ENCODE measurements at places on chromosomes 11 and 22.

DNA sequence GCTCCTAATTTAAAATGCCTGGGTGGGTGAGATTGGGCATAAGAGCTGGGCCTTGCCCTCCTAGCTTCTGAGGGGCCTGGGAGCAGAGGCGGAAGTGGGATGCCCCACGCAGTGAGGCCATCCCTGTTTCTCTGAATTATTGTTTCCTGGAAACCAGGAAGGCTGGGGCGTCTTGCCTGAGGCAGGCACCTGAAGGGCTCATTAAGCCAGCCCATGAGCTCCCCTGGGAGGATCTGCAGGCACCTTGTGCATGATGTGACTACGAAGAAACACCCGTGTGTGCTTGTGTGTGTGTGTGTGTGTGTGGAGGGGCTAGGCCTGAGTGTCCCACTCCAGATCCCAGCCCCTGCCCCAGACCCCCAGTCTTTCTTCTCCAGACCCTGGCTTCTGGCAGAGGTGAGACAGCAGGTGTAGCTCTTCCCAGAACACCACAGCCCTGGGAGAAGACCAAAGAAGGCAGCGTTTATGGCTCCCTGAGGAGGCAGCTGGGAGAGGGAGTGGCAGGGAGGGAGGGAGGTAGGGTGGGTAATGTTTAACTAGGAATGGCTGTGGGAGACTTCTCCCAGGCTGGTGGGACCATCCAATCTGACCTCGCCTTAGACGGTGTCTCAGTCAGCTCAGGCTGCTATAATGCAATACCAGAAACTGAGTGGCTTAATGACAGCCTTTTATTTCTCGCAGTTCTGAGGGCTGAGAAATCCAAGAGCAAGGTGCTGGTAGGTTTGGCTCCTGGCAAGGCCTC is 2.1 kb upstream of the BATF2 start:
- no peak for DNase-seq

DNA sequence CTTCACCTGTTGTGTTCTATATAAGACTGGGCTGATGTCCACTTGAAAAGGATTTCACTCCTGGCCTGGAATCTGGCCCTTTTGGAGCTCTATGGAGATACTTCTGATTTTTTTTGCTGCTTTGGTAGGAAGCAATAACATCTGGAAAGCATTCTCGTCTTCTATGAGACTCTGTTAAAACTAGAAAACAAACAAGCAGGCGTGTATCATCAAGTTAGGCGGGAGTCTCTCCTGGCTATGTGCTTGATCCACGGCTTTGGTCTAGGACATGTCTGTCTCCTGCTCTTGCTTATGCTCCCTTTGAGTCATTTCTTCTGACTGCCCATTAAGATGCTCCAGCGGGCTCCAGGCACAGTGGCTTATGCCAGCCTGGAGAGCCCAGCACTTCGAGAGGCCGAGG is 121.4 kb upstream of the TTC12 start:
- no peak for DNase-seq

- DNase-seq = no peak
Observed at GRCh38 chr11:65438257-65439151, 15.9 kb downstream of the NEAT1 start.

DNA sequence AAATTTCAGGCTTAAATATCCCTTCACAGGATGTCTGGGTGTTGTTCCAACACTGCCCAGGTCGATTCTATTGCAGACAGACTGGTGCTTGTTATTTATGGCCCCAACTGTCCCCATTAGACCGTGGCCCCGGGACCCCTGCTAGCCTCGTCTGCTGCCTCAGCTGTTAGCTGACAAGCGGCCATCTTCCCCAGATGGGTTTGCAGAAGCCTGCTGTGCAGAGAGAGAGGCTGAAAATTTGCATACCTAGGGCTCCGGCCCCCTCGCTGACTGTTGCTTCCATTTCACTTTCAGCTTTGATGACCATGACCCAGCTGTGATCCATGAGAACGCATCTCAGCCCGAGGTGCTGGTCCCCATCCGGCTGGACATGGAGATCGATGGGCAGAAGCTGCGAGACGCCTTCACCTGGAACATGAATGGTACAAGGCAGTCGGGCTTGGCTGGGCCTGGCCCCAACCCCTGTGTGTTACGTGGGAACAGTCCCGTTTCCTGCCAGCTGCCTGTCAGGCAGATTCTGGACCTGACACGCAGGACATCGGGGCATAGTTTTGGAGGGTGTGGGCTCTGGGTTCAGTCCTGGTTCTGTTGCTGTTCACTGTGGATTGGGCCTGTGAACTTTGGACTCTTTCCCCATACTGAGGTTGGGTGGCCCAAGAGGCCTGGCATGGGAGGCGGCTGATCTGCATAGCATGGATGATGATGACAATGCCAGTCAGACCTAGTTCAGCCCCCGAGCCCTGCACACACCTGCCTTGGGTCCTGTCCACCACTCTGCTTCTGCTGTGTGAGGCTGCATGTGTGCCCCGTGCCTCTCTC is 16.4 kb downstream of the SMARCB1 start:
- no peak for DNase-seq

DNA sequence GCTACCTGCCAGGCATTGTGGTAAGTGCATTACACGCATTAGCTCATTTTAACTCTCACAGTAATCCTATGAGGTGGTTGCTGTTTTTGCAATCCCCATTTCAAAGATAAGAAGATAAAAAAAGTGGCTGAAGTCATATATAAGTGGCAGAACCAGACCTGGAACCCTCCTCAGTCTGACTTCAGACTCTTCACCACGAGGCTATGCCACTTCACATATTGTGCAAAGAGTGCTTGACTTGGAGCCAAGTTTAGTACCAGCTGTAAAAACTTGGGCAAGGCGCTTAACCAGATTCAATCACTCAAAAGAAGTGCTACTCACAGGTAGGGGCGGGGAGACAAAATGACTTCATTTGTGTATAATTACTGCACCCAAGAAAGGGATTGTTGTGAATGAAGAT is 15.3 kb downstream of the BPIFC start:
- no peak for DNase-seq

- DNase-seq = no peak
Observed at GRCh38 chr11:1103401-1104360, 29.0 kb downstream of the MUC2 start.

DNA sequence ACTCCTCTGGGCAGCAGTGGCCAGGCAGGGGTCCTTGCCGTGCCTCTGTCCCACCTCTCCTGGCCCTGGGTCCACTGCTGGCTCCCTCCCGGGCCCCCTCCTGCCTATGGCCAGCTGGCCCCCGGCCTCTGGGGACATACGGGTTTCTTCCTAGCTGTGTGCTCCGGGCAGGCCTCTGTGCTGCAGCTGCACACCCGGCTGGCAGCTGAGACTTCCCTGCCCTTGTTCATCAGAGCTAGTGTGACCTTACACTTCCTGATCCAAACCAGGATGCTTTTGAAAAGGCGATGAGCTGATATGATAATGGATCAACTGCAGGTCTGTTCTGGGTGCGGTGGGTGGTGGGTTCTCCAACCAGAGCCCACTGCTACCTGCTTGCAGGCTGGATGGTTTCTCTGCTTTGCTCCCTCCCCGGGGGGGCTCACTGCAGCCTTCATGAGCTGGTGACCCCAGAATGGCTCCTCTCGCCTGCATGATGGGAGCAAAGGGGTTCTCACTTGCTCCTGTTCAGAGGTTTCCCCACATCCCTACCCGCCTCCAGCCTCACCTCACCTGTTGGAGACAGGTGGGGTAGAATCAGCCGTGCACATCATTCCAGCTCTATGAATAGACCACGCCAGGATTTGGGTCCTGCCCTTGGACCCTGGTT is 13.3 kb downstream of the B3GAT1 start:
- DNase-seq = no peak

DNA sequence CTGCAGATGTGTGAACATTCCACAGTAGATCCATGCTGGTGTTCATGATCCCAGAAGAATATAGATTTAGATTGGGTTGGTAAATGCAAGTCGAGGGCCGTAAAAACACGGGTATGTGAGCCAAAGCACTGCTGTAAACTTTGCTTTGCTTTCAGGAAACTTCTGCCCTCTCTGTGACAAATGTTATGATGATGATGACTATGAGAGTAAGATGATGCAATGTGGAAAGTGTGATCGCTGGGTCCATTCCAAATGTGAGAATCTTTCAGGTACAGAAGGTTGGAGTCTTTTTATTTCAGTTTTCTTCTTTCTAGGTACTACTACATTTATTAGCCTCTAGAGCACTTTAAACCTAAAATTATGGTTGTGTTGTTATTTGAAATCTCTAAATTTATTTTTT is 36.2 kb upstream of the TTC36 start:
- DNase-seq = no peak

DNA sequence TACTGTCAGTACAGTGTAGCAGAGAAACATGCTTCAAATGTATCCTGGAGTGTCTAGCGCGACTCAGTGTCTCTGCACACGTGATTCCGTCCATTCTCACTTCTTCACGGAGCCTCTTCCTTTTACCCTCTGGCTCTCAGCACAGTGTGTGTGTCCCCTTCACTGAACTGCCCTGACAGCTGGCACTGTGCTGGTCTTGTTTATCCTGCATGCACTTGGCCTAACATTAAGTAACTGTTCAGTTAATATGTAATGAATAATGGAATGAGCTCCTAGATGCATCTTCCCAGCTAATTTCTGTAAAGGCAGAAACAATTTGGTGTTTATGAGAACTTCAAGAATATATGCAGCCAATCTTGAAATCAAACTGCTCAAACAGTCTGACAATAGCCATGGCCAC is 44.4 kb downstream of the KMT5B start:
- no peak for DNase-seq

DNA sequence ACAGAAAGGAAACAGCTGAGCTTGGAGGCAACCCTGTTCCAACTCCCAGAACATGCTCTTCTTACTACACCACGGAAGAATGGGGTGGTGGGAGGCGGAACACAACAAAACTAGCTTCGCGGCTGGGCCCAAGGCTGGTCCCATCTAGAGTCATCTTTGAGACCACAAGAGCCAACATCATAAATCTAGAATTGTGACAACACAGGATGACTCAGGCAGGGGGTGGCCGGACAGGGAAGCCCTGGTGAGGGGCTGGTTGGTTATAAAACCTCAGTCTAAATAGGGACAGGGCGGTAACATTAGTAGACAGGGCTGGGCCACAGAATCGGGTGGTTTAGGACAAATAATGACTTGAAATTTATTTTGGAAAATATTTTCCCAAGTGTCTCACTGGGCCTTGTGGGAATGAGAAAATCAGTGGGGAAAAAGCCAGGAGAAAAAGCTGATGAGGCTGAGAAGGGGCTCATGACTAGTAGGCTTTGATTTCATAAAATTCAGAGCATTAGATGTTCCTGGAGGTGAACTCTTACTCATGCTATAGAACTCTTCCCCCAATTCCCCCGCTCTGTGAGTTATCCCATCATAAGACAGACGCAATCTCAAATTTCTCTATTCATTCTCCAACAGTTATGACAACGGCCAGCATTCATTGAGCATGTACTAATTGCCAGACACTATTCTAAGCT is 151.8 kb upstream of the TIMP3 start:
- no peak for DNase-seq

DNA sequence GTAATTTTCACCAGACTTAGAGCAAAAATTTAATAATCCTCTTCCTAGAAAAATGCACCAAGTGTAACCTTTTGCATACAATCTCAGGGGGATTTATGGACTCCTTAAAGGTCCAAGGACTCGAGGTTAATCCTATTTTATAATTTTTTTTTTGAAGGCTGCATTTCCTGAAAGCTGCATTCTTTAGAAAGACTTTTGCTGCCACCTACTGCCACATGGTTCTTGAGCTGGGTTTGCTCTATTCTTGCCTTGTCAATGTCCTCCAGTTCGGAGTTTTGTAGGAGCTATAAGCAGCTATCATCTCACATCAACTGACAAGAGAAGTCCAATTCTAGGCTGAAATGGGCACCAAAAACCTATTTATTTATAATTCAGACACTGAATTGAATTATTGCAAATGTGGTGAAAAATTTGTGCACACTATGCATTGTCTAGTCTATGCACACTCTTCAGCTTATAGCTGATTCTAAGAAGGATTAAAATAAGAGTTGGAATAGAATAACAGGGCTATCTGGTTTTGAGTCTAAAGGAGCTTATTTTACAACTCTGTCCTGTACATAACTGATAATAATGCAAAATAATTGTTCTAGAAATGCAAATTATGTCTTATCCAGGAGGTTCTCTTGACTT is 31.3 kb downstream of the TRAF6 start:
- DNase-seq = no peak

DNA sequence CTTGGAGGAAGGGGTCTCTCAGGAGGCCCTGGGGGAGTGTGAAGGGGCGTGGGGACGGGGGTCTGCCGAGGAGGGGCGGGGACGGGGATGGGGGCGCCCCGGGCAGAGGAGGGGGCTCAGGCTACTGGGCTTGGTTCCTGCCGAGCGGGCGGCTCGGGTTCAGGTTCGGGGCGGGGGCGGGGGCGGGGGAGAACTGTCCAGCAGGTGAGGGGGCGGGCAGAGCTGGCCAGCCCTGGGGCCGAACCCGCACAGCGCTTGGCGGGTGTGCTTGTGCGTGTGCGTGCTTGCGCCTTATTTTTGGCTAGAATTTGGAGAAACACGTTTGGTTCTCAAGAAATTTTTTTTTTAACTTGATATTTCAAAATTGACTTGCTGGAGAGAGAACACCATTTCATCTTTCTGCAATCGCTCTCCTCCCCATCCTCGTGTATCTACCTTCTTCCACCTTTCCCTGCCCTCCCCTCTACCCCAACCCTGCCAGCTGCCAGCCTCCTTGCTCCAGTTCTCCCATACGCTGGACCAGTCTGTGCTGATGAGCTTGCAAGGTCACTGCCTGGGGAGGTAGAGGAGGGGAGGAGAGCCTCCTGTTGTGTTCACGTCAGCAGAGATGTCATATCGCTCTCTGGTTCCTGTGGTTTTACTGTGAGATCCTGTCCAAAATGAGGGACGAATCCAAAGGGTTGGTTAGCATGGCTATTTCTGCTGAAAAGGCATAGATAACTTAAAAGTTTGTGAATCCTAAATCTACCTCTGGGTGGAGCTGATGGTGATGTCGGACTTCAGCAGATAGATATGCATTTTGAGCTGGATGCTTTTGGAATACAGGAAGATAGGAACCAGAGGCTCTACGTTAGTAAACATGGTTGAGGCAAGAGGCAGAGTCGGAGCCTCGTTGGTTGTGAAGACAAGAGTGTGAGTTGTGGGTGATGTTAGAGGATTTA is 668 bp downstream of the MADD start:
- DNase-seq = peak; percentile 40

DNA sequence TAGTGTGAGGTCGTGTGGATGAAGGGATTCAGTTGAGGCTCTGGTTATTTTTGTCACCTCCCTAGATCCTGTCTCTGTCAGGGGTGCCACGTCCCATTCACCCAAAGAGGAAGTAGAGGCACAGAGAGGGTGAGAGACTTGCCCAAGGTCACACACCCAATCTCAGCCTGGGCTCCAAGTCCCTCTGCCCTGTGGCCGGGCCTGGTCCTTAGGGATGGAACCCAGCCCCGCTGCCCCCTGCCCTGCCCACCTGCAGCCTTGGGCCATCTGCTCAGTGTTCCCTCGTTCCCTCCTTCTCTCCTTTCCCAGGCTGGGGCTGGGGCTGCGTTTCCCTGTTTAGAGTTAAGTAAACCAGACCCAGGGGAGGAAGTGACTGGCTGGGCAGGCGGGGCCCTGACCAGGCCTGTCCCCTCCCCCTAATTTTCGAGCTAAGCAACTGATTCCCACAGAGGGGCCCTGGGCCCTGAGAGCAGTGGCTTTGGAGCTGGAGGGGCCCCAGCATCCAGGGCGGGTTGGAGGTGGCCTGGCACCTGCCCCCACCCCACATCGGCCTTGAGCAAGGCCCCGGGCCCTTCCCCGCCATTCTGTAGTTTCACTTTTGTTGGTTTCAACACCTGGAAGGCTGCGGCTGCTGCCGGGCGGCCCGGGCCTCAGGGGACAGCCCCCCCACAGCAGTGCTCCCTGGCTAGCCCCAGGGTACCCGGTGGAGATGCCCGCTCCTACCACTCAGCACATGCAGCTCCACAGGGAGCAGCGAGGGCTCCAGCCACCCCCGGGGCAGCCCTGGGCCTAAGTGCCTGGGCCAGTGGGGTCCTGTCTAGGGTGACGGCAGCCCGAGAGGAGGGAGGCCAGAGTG is 1.5 kb downstream of the TCIRG1 start:
- peak; percentile 58 for DNase-seq

- DNase-seq = no peak
Observed at GRCh38 chr22:37392721-37393328, 34.5 kb downstream of the ELFN2 start.
